ENCODE measurements at places on chromosomes 1 and 21.

GRCh38 chr1:7578206-7578605 is 192.9 kb upstream of the VAMP3 start:
- DNase-seq = no peak

- no peak for DNase-seq
Observed at GRCh38 chr21:39483917-39484316, 32.1 kb downstream of the SH3BGR start.

GRCh38 chr1:119435052-119435451 is 20.1 kb downstream of the HSD3B2 start:
- DNase-seq = no peak

GRCh38 chr1:192524223-192524622 is 51.4 kb upstream of the RGS1 start:
- DNase-seq = no peak

DNA sequence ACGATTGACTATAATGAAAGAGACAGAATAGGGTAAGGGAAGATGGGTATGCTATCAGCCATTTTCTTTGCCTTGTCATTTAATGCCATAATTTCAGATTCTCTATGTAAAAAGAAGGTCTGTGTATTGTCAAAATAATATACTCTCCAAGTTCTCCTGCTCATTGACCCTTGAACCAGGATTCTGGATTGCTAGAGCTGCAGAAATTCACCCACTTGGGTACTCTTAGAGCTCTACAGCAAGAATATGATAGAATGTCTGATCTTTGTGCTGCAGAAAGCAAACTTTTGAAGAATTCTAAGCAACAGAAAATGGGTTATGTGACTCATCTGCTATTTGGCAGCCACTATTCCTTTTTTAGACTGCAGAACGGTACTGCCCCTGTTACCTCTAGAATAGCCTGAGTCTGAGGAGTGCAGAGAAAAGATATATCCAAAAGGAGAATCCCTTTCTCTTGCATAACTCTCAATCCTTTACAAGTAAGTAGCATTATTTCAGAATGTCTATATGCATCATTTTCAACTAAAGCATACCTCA is 78.2 kb upstream of the TENT5C start:
- DNase-seq = no peak

DNA sequence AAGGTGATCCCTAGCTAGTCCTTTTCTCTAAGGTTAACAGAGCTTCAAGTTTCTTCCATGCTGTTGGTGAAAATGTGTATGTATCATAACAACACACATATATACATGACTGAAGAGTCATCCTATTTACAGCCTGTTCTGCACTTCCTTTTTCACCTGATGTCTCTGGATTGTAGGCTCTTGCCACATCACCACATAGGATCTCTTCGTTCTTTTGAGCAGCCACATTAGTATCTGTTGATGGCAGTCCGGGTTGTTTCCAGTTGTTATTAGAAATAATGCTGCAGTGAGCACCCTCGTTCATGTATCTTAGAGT is 19.7 kb downstream of the MRPL37 start:
- no peak for DNase-seq

DNA sequence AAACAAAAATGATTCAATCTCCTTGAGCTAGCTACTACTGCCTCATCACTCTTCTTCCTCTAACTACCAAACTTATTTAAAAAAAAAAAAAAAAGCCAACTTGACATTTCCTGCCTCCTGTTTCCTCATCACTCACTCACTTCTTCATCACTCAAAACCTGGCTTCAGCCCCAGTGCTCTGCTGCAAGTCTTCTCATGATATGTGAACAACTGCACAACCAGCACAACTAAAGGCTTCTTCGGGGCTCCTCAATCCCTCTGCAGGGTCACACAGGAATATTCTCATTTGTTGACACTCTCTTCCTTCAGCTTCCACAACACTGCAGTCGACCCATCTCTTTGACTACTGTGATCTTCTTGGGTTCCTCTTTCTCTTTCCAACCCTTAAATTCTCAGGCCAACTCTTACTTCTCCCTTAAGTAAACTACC is 7.6 kb downstream of the MTF1 start:
- DNase-seq = no peak

DNA sequence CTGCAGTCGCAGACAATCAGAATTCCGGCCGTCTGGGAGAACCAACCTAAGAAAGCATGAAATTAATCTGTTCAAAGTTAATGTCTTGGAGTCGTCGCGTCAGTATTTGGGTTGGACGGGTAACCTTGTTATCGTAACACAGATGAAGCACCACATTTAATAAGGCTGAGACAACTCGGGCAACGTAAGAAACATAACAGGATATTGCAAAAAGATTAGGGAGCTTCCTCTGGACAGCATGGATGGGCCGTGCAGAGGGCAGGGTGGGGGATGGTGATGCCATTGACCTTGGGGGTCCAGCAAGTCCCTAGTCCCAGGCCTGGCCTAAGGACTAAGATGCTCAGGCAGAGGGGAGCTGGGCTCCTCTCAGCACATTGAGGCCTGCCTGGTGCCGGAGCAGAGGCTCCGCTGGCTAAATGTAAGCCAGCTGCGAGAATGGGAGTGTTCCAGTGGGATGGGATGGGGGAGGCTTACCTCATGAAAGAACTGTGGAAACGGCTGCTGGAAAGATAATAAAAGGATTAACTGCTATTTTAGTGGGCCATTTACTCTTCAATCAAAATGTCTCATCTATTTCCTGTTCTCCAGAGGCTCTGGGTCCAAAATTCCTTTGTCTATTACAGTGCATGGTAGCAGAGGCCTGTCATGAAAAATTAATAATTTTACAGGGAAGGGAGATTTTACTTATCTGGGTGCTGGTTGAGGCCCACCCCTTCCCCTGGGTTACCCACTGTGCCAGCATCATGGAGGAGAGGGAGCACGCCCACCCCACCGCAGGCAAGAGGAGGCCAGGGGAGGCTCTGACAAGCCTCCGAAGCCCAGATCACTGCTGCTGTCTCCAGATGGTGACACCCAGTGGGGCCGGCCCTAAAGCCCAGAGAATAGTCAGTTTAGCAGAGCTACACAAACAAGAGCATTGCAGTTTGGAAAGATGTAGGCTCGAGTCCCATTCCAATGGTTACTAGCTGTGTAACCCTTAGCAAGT is 131.6 kb downstream of the DMRTB1 start:
- no peak for DNase-seq
